Stimulated activated CD4-positive, alpha-beta T cell treated with anti-CD3 and anti-CD28 coated beads, TNF-alpha, amount 100 ng/mL, for 4 hours (primary cell): ENCODE measurements at places on chromosomes 7 and 10.

DNA sequence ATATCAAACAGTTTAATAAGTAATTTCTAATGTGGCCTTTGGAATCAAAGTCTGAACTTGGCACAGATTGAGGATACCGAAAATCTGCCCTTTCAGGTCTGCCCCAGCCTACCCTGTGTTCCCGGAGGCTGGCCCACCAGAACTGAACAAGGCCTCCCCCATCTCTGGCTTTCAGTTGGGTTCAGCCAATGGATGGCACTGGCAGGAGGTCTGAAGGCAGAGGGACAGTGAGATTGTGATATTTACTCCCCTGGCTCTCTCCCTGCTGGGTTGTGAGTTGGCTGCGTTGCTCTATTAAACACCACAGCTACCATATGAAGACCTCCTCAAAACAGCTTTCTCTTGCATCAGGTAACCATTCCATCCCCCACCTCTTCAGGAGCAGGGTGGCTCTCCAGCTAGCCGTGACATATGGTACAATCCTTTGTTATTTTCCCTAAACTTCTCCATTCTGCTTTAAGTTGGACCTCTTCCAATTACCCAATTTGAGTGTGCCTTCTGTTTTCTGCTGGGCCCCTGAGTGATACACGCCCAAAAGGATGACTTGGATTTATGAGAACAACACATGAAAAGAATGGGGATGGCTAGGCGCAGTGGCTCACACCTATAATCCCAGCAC is 28.1 kb downstream of the DNMBP start:
- DNase-seq: no peak

DNA sequence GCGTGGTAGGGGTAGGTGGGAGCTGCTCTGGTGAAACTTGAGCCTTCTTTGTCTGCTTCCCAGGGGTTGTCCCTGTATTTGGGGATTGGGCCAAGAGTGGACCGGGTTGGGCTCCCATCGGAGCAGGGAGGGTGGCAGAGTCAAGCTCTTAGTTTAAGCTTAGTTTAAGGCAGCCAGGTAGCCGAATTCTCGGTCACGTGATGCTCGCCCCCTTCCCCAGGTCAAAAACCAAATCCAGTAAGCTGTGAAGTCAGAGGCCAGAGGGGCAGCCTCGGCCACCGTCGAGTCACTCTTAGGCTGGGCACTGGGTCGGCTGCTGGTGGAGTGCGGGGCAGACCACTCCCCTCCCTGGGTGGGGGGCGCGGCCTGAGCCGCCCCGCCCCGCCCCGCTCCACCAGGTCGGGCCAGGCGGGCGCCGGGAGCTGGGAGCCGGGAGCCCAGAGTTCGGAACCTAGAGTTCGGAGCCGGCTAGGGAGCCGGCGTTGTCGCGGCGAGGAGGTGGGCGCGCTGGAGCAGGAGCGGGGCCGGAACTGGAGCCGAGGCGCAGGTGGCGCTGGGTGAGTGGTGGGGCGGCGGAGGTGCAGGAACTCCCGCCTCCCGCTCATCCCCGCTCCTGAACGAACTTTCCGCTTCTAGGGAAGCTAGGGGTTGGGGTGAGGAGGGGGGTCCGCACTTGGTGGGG is 2.8 kb upstream of the LZTS2 start:
- peak; percentile 26 for DNase-seq

DNA sequence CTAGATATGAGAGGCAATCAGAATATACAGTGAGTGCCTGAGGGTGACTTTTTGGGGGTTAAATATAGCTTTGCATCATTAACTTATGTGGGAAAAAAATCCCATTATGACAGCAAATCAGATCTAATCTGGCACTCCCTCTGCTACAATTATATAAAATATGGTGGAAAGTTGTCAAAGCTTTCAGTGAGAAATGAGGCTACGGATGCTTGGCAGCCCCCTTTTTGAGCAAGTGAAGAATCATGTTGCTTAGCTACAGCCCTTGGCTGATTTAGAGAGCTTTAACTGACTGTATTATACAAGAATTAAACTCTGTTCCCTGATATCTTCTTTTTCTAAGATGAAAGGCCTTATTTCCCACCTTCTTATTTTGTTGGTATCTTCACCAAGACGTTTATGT is 57.4 kb downstream of the GPR158 start:
- no peak for DNase-seq

- DNase-seq: no peak
These were observed 108.9 kb downstream of the ITGB8 start for GRCh38 chr7:20439416-20440185.

DNA sequence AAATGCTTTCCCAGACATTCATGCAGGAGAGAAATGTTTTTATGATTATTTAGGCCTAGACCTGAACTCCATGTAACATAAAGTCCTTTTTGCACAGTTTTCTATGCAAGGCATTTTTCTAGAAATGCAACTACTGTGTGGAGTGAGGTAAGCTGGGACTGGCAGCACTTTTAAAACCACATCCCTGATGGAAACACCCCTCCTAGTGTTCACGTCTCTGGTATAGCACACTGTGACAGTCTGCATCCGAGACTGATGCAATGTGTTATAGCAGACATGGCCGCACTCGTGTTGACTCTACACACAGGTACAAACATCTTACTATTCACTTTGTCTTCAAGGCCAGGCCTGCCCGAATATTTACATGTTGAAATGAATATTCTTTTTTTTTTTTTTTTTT is 19.3 kb upstream of the ERCC6 start:
- no peak for DNase-seq

DNA sequence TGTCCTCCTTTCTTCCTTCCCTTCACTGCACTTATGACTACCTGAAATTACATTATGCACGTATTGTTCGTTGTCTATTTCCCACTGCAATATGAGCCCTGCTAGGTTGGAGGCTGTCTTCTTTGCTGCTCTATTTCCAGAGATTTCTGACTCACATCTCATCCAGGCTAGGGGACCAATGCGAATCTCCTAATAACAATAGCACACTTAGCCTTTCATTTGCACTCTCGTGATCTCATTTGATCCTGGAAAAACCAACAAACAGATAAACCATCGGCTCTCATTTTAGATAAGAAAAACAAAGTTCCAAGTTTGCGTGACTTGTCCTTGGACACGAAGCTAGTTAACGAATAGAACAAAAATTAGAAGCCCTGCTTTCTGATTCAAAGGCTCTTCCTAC is 1.4 kb downstream of the ZNF438 start:
- DNase-seq: no peak

DNA sequence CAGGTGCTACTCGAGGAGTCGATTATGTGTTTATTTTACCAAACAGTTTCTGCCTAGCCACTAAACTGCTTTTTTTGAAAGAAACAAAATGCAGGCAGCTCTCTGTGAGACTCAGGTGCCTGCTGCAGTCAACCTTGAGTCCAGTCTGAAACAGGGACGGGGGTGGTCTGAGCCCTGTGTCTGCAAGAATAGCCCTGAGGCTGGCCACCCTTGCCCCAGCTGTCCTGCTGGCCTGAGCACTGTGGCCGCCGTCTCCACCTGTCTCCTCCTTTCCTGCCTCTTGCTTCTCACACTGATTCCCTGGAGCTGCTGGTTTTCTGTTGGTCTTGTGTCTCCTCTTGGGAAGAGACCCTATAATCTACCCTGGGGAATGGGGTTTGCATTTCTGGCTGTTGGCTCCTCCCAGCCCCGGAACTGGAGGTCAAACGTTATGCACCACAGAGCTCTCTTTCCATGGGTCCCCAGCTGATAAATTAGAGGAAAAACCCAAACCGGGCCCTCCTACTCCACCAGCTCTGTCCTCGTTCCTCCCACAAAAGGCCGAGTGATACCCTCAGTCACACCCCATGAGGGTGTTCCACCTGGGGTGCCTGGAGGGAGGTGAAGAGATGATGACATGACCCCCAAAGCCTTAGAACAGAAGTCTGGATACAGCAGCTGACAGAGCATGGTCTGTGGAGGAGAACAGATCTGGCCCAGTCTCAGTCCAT is 15.0 kb upstream of the SLC18A3 start:
- DNase-seq: no peak
